Fibroblast of lung (primary cell): ENCODE measurements at places on chromosomes 5 and 9. TPM values are rescaled to one million over a fixed set of nuclear protein-coding genes. Genes with fewer than 3 reads are reported as not detected.
A peak's percentile ranks its signal among the peaks of the same experiment; 100 is the strongest.

DNA sequence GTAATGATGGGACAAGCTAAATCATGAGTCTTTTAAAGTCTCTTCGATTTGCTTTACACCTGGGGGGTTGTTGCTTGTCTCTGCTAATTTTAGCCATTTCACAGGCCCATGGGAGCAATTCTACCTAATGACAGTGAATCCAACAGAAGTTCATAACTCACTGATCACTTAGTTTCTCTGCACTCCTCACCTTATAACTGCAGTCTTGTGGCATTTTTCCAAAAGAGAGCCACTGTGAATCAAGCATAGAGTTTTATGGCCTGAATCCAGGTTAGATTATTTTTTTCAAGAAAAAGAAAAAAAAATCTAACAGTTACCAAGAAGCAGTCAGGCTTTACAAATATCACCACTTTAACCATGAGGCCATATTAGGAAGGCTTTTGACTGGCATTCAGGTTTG lies 1.5 kb upstream of the IL7R start:
- no peak for DNase-seq

RALGDS gene
- 16.2 and 23.6 TPM in 2 replicates for total RNA-seq

PCA3 gene
- total RNA-seq: not detected in 2 replicates

DNA sequence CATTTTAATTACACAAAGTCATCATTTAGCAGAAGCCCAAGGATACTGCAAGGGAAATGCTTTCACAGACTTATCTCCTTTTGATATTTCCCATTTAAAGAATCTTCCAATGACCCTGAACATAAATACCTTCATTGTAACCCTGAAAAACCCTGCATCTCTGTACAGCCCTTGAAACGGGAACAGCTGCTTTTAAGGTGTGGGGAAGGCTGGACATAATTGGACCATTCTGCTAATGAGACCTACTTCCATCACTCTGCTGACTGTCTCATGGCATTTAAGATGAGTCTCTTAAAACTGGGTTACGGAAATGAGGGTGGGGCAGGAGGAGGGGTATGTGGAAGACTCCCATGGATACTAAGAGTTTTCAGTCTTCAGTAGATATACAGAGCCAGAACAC lies 485.8 kb downstream of the BRINP1 start:
- DNase-seq: no peak

DNA sequence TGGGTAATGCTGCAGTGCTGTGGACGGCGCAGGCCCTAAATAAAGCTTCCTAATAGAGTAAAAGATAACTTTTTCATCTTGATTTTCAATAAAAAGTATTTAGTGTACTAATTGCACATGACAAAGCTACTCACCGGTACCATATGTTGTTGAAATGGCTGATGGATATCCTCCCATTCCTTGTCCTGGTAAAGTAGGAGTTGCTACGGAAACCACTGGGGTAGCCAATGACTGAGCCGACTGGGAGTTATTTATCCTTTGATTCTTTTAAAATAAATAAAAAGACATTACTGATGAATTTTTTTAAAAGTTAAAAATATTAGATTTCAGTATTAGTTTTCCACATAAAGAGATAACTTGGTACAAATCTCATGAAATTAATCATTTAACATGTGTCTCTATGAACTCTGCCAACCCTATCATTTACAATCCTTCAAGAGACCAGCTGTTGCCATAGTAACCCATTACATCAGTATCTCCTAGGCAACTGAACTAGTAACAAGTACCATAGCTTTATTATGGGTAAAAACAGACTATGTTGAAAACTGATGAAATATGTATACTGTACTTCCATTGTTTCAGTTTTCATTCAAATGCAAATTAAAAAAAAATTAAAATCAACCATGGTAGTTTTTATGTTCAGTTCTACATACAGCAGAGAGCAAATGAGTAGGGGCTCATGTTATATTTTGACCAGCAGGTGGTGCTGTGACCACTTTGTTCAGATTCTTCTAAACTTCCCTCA lies 153.7 kb downstream of the MEF2C start:
- peak; percentile 85 for DNase-seq

GALNT12 gene
- total RNA-seq: 18.2 and 27.2 TPM in 2 replicates

DNA sequence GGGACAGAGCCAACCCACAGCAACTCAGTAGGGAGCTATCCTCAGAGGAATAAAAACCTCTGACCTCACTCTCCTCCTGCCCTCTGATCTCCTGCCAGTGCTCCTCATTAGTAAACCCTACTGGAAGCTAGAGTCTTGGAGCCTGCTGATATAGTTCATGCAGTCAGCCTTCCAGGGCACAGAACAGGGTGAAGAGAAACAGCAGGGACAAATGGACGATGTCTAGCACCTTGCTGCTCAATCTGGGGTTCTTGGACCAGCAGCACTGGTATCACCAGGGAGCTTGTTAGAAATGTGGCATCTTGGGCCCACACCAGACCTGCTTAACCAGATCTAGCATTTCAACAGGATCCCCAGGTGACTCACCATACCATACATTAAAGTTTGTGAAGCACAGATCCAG lies 5.5 kb upstream of the GALNT12 start:
- no peak for DNase-seq

GRCh38 chr9:125988479-125989050 lies 241.4 kb downstream of the PBX3 start:
- DNase-seq: no peak

- DNase-seq: no peak
Observed at GRCh38 chr5:134142806-134143205, 28.3 kb downstream of the TCF7 start.
